ENCODE measurements at places on chromosomes 4 and X. TPM values are rescaled to one million over a fixed set of nuclear protein-coding genes. Genes with fewer than 3 reads are reported as not detected.

The KLKB1 gene
- not detected for total RNA-seq

The IDS gene
- total RNA-seq, result 91.2 TPM

The TBX22 gene
- not detected for total RNA-seq

The RHOXF1 gene
- not detected for total RNA-seq

The RENBP gene
- total RNA-seq, result 0.22 TPM

The TLR3 gene
- 0.32 TPM for total RNA-seq

The CENPI gene
- 9.9 TPM for total RNA-seq

The FGF13 gene
- 0.08 TPM for total RNA-seq

The NLRP2B gene
- total RNA-seq, result not detected

The CT45A10 gene
- total RNA-seq, result 0.31 TPM

The TMPRSS11D gene
- total RNA-seq, result not detected

The AFF2 gene
- not detected for total RNA-seq

The HS6ST2 gene
- 0.17 TPM for total RNA-seq

The PNMA5 gene
- total RNA-seq, result not detected

The FAM120C gene
- 6.3 TPM for total RNA-seq

The IRAK1 gene
- total RNA-seq, result 201 TPM

The HOPX gene
- not detected for total RNA-seq

The AVPR2 gene
- not detected for total RNA-seq

The ARAP2 gene
- 0.36 TPM for total RNA-seq

The CT55 gene
- not detected for total RNA-seq

The GYPA gene
- total RNA-seq, result not detected

The ASB12 gene
- not detected for total RNA-seq

The MAGEE2 gene
- total RNA-seq, result not detected

The AREG gene
- total RNA-seq, result 26.5 TPM

The FATE1 gene
- not detected for total RNA-seq

The DAPP1 gene
- total RNA-seq, result not detected

The UCP1 gene
- total RNA-seq, result not detected

The GLOD5 gene
- total RNA-seq, result not detected

The NR0B1 gene
- total RNA-seq, result 33.7 TPM

The SCRG1 gene
- not detected for total RNA-seq

The GRIPAP1 gene
- 19.9 TPM for total RNA-seq

The SNX12 gene
- total RNA-seq, result 82.6 TPM

The KIT gene
- total RNA-seq, result 0.02 TPM

The TMEM129 gene
- 19.3 TPM for total RNA-seq

The CT83 gene
- total RNA-seq, result not detected

The DRP2 gene
- 0.28 TPM for total RNA-seq

The PABPC1L2B gene
- total RNA-seq, result not detected

The MAGEA11 gene
- not detected for total RNA-seq

The GPAT3 gene
- 33.5 TPM for total RNA-seq

The TASL gene
- not detected for total RNA-seq

The CTAG1B gene
- not detected for total RNA-seq

The TENM3 gene
- total RNA-seq, result 1.6 TPM

The ADAMTS3 gene
- total RNA-seq, result not detected

The SHISA3 gene
- total RNA-seq, result not detected

The ADH1B gene
- total RNA-seq, result not detected

The PDLIM3 gene
- 0.10 TPM for total RNA-seq

The CT45A3 gene
- not detected for total RNA-seq

The SOX3 gene
- not detected for total RNA-seq

The PPARGC1A gene
- 0.12 TPM for total RNA-seq

The GAGE12H gene
- not detected for total RNA-seq

The SSX2 gene
- not detected for total RNA-seq

The TCEAL6 gene
- total RNA-seq, result not detected

The TRPC5OS gene
- not detected for total RNA-seq

The GPRIN3 gene
- total RNA-seq, result 2.2 TPM

The SMR3A gene
- total RNA-seq, result not detected

The EDA gene
- total RNA-seq, result 0.60 TPM

The GLA gene
- total RNA-seq, result 178 TPM

The ERVMER34-1 gene
- total RNA-seq, result 0.32 TPM
